ENCODE measurements at places on chromosomes 3 and 15.

- no peak for DNase-seq
Observed at GRCh38 chr3:50392101-50392715, 32.9 kb upstream of the TMEM115 start.

DNA sequence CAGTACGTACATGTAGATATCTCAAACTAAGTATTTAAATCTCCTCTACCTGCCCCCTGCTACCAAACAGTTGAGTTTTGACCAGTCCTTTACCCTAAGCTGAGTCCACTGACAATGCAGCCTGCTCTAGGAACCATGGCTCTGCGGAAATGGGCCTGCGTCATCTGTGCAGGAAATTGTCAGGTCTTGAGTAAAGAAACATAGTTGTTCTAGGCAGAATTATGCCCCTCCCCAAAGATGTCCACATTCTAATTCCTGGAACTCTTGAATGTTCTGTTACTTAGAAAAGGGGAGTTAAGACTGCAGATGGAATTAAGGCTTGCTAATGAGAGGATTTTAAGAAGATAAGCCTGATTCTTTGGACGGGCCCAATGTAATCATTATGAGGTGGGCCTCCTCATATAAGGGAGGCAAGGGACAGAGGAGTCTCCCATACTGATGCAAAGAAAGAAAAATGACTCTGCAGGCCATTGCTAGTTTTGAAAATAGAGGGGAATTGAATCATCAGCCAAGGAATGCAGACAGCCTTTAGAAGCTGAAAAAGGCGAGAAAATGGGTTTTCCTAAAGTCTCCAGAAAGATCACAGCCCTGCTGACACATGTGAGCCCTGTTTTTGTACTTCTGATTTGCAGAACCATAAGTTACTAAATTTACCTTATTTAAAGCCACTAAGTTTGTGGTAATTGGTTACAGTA lies 5.5 kb upstream of the VGLL3 start:
- DNase-seq: no peak

- DNase-seq: no peak
Observed at GRCh38 chr15:65801229-65801805, 9.2 kb upstream of the DENND4A start.

- no peak for DNase-seq
Observed at GRCh38 chr15:73353734-73354133, 15.0 kb downstream of the HCN4 start.

- DNase-seq: no peak
Observed at GRCh38 chr15:62964251-62964650, 78.3 kb upstream of the TPM1 start.

- DNase-seq: no peak
Observed at GRCh38 chr15:101004500-101004899, 85.3 kb downstream of the LRRK1 start.

DNA sequence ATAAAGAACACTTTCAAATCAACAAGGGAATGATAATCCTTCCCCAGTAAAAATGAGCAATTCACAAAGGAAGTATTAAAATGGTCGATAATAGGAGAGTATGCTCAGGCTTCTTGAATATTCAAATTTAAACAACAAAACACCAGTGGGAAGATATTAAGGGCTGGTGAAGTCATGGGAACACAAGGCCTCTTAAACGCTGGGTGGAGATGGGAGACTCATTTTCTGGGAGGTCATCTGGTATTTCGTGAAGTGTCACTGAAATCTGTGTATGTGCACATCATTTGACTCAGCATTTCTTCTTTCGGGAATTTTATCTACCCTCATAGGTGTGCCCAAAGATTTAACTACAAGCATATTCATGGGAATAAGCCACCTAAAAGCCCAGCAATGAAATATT lies 40.1 kb upstream of the CTXND1 start:
- DNase-seq: no peak

DNA sequence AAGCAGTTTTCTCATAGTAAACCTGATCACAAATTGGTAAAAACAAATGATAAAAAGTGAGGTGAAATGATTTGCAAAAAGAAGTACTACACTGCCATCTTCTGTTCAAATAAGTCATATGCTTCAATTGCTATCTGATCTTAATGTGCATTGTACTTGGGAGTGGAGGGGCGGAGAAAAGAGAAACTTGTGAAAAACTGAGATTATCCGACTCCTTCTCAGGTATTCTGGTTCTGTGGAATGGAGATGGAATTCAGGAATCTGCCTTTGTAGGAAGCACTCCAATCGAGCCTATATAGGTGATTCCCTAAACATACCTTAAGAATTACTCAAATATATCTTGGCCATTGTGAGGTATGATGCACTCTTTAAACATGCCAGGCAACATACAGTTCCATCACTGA lies 180.6 kb downstream of the CHL1 start:
- peak; percentile 18 for DNase-seq

DNA sequence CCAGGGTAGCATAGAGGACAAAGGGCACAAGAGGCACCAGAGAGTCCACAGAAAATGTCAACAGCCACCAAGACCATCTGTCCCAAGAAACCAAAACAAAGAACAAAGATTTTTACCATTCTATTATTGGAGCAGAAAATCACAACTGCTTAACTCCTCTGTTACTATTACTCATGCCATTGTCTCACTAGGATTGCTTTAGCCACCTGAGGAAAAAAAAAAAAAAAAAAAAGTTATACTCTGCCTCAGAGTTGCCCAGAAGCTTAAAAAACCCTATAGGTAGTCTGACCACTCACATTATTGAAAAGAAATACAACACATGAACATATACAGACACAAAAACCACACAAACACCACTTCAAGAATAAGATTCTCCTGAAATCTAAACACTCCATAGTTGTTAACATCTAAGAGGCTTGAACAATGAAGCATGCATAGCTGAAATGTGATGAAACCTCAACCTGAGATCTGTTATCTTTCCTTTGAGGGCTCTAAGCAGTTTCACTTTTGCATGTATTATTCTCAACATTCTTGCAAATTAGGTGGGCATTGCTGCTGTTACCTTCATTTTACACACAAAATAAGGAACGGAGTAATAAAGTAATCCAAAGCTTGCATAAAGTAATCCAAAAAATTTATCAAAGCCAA lies 85.4 kb downstream of the IGSF11 start:
- no peak for DNase-seq

DNA sequence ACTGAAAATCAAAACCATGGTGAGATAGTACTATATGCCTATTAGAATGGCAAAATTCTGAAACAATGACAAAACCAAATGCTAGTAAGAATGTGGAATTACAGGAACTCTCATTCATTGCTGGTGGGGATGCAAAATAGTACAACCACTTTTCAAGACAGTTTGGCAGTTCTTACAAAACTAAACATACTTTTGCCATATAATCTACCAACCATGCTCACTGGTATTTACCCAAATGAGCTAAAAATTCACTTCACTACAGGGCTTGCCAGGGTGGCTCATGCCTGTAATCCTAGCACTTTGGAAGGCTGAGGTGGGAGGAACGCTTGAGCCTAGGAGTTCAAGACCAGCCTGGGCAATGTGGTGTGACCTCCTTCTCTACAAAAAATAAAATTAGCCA lies 40.0 kb downstream of the MYO9A start:
- no peak for DNase-seq

DNA sequence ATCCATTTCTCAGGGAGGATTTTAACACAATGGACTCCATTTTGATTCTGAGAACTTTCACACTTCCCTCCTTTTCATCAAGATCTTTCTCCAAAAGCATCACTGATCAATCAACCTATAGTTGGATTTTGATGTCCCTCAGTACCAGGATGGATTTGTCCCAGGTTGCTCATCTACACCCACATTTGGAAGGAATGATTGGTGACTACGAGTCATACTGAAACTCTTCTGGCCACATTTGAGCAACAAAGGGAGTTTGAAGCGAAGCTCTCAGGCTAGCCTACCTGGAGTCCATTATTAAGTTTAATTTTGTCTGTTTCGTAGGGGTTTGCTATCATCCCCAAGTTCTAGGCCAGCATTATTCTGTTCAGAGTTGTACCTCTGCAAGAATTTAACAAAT lies 31.3 kb upstream of the ATP8B4 start:
- no peak for DNase-seq

DNA sequence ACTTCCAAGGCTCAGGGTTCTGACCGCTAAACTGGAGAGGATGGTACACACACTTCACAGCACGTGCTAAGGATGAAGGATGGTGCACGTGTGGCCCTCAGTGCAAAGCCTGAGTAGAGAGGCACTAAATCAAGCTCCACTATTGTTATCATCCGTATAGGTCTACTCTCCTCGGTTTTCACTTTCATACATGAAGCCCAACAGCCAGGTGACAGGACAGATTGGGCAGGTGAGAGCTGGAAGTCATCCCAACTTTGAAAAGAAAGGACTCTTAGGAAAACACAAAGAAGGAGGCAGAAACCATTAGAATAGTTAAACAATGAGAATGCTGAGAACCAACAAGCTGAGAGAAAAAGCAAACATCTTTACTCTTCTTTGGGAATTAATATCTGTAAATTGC lies 21.1 kb downstream of the MAGI1 start:
- DNase-seq: no peak

DNA sequence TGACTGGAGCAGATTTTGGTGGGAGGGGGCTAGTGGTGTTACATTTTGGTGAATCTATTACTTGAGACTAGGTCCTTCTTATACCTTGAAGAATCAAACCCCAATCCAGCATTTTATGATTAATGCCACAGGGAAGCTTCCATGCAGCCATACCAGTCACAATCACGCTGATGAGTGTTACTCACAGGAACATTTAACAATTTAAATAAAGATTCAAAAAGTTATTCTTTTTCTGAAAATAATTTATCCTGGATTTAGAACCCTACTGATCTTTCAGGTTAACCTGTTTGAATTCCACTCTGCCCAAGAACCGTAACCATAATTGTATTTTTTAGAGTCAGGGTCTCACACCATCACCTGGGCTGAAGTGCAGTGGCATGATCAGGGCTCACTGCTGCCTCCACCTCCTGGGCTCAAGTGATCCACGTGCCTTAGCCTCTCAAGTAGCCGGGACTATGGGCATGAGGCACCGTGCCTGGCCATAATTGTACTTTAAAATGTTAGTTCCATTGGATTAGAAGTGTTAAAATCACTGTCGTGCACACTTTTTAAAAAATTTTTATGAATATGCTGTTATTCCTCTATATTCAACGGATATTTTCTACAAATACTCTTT lies 929 bp upstream of the MTMR10 start:
- no peak for DNase-seq

- DNase-seq: no peak
Observed at GRCh38 chr15:48307586-48307985, 23.6 kb upstream of the DUT start.

DNA sequence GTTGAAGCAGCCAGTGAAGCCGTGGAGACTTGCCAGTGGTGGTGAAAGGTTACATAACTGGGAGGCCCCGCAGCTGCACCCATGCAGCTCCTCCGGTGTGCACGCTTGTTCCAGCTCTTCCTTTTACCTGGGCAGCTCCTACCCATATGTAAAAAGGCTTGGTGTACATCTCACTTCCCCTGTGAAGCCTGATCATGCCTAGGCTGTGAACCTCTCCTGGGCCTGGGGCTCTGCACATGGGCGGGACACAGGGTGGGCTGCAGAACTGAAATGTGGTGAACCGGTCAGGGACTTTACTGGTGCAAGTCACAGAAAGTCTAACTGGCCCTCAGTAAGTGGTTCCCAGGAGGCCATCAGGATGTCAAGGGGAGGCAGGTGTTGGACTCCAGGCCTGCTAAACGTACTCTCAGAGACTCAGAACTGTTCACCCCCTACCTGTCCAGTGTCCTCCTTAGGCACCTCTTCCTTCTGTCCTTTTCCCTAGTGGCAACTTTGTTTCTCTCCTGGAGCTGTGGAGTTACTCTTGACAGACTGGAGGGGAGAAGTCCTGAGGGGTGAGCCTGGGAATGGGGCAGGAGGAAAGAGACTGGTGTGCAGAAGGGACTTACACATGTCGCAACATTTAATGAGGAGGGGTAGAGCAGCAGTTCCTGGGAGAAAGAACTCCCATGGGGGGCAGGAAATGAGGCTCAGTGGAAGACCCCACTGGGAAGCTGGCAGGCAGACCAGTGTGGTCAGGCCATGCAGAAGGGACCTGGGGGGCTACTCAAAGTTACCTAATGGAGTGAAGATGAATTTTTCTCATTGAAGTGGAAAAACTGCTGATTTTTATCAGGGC lies 148.1 kb downstream of the EEFSEC start:
- no peak for DNase-seq

DNA sequence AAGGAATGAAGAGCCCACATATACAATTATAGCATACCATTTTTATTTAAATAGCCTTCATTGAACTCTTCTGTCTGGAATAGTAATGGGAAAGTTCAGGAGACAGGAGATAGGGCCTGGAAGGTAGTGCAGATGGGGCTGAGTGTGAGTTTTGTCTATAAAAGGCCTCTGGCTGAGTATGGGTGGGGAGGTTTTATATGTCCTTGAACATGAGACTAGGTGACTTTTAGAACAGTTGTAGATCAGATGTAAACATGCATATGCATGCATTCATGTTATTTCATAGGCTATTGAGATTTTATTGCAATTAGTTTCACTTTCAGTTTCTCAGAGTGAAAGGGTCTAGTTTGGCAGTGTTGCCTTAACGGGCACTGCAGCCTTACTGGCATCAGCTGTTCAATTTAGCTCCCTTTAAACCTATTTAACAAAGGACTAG lies 27.1 kb downstream of the CGGBP1 start:
- no peak for DNase-seq

DNA sequence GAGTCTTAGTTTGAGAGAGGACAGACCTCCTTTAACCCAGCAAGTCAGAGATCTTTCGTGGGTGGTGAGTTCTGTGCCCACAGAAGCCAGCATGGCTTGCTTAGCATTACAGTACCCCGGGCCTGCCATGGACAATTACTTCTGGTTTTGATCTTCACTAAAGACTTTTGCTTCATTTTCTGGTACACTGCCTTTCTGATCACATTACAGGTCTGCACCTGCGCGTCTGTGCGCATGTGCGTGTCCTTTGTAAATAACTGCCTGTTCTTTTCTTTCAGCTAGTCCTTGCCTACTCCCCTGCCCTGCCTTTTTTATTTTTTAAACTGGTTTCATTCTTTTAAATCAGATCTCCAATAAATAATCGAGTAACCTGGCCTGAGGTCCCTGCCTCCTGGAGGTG lies 57.1 kb upstream of the CMTM8 start:
- DNase-seq: no peak

DNA sequence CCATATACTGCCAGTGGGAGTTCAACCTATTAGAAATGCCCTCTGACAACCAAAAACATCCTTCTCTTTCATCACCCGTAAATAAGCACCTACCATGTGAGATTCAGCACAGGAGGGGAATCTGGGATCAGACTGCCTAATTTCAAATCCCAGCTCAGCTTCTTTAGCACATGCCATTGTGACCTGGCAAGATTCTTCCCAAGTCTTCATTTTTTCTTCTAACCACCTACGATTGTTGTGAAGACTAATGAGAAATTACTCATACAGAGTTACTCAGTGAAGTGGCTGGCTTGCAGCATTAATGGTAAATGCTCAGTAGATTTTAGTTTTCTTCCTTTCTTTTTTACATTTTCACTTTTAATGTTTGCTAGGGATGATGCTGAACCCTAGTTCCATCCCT lies 176.7 kb downstream of the PDZRN3 start:
- no peak for DNase-seq

- DNase-seq: no peak
Observed at GRCh38 chr15:97761110-97761509, 199.4 kb upstream of the ARRDC4 start.
